ENCODE measurements at places on chromosomes 5 and 9. TPM values are rescaled to one million over a fixed set of nuclear protein-coding genes. Genes with fewer than 3 reads are reported as not detected.

PCDHA11 gene
- total RNA-seq: 0.11 TPM

RXFP3 gene
- not detected for total RNA-seq

PCDHB12 gene
- total RNA-seq: 1.0 TPM

TRIM32 gene
- 31.1 TPM for total RNA-seq

FBP2 gene
- total RNA-seq: not detected

C1QTNF2 gene
- 1.4 TPM for total RNA-seq

MRRF gene
- total RNA-seq: 44.1 TPM
